T-cell (primary cell): ENCODE measurements at places on chromosomes 6 and 20.
A peak's percentile ranks its signal among the peaks of the same experiment; 100 is the strongest.

- no peak for DNase-seq
These were observed 111.8 kb downstream of the AGPAT4 start for GRCh38 chr6:161161889-161162624.

DNA sequence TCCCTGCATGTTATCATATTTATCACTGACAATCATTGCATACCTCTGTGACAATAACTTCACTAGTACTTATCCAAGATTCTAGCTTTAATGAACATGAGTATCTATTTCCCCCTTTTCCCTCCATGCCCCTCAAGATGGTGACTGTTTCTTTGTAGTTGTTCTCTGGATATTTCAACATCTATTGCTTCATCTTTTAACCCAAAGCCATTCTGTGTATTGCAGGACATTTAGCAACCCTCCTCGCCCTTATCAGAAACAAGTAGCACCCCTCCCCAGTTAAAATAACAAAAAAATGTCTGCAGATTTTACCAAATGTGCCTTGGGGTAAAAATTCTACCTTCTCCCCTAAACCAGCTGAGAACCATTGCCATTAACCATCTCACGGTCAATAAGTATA lies 979.8 kb upstream of the MANEA start:
- no peak for DNase-seq

- DNase-seq: no peak
These were observed 789.6 kb upstream of the EYS start for GRCh38 chr6:66496659-66497058.

GRCh38 chr20:56360908-56361205 lies 2.1 kb downstream of the FAM210B start:
- no peak for DNase-seq

GRCh38 chr20:50408526-50409364 lies 101.4 kb upstream of the PTPN1 start:
- no peak for DNase-seq

DNA sequence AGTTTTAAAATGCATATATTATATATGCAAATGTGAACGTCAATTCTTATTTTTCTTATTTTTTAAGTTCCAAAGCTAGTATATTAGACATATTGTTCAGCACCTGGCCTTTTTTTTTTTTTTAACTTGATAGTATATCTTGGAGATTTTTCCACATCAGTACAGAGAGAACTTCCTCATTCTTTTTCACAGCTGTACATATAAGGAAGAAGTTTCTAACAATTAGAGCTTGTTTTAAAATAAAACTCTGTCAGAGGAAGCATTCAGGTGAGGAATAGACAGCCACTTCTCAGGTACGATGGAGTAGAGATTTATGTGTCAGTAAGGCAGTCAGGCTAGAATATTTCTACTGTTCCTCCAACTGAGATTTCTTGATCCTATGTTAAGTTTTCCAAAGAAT lies 233.1 kb upstream of the SUPT3H start:
- DNase-seq: no peak

- peak; percentile 24 for DNase-seq
These were observed 950 bp downstream of the KCTD20 start for GRCh38 chr6:36443471-36444428.

DNA sequence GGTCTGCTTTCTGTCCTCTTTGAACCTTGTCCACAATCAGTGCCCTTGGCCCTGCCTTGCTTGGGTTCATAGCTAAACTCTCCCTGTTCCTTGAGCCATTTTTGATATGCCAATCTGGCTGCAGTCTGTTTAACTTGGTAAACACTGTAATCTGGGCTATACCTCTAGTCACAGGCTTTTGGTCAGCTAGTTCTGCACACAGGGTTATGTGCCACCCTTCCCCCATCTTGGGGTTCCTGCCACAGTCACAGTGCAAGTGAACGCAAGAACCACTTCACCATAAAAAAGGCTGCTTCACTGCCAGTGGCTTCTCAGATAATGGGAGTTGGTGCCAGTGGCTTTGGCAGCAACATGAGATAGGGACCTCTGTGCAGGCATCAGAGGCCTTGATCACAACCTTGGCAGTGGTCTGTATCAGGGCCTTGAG lies 10.9 kb upstream of the ATRN start:
- no peak for DNase-seq

DNA sequence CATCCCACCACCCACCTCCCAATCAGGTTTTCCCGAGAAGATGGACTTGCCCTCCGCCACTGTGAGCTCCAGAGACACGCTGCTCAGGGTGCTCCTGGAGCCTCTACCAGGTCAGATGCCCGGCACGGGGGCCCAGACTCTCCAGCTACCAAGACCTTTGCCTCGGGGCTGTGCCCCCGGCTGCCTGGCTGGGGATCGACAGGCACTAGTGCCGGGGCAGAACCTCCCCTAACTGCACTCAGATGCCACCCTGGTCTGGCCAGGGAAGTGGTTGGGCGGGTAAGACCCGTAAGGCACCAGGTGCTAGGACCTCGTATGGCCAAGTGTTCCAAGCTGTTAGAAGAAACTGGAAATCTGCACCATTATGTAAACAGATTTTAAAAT lies 100.7 kb downstream of the ASXL1 start:
- DNase-seq: no peak

DNA sequence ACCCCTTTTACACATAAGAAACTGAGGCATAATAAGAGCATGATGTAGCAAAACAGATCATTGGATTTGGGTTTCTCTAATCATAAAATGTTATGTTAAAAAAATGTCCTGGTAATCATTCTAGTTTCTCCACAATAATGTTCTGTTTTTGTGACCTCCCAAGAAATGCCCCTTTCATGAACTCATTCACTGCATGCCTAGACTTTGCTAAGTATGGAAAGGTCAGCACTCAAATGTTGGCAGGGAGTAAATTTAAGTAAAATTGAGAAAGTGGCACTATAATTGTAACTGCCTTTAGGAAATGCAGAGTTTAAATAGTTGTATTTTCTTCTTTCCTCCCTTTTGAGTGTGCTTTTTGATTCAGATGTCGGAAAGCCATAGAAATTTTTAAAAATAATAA lies 48.5 kb upstream of the ID4 start:
- DNase-seq: no peak

GRCh38 chr6:127026247-127026646 lies 92.2 kb upstream of the RSPO3 start:
- no peak for DNase-seq

DNA sequence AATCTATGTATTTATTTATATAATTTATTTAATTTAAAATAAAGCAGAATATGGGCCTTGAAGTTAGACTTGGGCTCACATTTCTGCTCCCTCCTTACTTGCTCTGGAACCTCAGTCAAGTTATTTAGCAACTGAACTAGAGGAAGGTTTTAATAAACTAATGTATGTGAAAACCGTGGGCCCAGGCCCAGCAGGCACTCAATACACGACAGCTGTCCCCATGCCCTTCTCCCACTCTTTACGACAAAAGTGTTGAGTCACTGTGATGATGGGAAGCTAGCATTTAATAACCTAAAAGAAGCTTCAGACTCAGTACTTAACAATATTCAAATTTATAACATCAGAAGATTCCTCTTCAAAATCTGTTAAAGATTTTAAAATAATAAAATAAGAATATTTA lies 46.7 kb downstream of the SERAC1 start:
- no peak for DNase-seq

DNA sequence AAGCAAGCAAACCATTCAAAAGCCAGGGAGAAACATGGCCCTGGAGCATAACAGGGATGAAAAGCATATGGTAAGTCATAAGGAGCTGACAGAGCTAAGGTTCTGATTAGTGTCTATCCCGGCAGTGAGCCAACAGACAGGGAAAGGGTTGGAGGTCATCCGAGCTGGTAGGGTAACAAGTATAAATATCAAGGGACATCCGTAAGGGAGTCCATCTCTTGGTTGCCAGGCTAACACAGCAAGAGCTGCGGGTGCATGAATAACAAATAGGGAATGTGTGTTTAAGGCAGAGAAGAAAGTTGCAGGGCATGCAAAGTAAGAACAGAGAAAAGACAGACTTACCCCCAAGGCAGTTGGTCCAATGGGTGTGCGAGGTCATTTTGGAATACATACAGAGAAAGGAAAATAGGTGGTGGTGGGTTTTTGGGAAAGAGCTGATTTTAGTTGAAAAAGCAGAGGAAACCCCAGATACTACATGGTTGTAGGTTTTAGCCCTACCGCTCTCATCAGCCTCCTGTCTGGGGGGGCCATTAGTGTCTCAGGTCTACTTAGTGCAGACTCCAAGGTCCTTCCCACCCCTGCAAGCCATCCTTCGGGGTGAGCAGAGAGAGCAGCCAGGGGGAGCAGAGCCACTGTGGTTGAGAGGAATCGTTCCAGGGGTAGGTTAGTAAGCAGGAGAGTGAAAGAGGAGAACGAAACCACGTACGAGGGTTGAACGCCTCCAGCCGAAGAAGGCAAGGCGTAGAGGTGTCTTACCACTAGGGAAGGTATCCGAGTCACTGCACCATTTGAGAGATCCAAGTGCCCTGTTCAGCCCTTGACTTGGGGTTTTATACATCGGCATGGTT lies at the start of gene ERVFRD-1:
TSS of gene ERVFRD-1 (minus strand) at position 805 of the 848 bp plus-strand sequence. CDS start 6,415 bp downstream, outside the sequence.
- no peak for DNase-seq

- no peak for DNase-seq
These were observed 464.1 kb downstream of the UTRN start for GRCh38 chr6:144749263-144749662.
